Fibroblast of the conjunctiva (primary cell): ENCODE measurements at places on chromosomes 7 and 10.

DNA sequence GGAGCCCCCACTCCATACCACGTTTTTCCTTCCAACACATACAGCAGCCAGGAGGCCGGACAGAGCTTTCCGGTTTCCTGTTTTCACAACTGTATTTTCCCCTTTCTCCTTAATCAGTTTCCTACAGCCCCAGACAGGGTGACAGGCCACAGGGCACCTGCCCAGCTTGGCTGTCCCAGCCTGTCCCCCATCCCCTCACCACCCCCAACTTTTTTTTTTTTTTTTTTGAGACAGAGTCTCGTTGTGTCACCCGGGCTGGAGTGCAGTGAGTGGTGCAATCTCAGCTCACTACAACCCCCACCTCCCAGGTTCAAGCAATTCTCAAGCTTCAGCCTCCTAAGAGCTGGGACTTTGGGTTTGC lies 10.3 kb upstream of the HSPB1 start:
- no peak for DNase-seq

DNA sequence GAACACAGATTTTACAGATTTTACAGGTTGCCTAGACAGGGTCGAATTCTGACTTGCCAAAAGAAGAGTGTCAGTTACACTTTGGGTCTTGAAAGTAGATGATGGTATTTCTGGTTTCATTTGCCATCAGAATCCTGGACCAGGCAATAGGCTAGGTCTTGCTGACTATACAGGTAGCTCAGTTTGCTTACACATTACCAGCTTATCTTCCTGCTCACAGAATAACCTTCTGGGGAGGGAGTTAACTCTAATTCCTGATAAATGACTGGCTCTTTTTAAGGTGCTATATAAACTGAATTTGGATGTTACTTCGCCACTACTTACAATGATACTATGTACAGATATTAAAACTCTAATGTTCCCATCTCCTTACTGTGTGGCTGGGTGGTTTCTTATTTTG lies 39.8 kb downstream of the GBF1 start:
- no peak for DNase-seq

DNA sequence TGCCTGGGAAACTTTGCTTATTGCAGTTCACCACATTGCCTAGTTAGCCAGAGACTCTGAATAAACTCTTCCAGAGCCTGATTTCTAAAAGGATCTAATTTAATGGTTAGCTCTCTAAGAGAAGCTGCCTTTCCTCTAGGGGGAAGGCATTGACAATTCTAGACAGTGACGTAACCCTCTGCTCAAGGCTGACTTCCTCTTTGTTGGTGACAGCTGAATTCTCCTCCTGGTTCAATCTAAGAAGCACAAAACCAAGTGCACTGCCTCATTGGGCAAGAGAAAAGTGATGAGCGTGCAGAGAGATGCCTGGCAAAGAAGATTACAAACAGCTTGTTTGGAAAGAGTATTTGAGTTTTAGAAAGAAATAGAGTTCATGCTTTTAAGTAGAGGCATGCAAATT lies 102.7 kb downstream of the MACC1 start:
- no peak for DNase-seq

GRCh38 chr10:3834947-3835346 lies 49.9 kb upstream of the KLF6 start:
- DNase-seq: no peak

- no peak for DNase-seq
Measured at GRCh38 chr10:125455855-125456254, 227.1 kb downstream of the TEX36 start.

DNA sequence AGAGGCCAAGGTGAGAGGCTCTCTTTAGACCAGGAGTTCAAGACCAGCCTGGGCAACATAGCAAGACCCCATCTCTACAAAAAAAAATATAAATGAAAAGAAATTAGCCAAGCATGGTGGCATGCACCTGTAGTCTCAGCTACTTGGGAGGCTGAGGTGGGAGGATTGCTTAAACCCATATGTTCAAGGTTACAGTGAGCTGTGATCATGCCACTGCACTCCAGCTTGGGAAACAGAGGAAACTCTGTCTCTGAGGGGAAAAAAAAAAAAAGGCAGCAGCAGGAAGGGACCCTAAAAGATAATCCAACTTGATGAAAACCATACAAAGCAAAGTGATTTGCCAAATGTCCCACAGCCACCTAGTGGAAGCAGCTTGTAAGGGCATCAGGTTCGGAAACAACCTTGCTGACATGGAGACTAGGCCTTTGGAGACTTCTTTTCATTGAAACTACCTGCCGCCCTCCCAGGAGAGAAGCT lies 15.6 kb upstream of the PBLD start:
- DNase-seq: peak; percentile 36

- DNase-seq: no peak
Measured at GRCh38 chr10:72445851-72446250, 91.1 kb upstream of the DNAJB12 start.

DNA sequence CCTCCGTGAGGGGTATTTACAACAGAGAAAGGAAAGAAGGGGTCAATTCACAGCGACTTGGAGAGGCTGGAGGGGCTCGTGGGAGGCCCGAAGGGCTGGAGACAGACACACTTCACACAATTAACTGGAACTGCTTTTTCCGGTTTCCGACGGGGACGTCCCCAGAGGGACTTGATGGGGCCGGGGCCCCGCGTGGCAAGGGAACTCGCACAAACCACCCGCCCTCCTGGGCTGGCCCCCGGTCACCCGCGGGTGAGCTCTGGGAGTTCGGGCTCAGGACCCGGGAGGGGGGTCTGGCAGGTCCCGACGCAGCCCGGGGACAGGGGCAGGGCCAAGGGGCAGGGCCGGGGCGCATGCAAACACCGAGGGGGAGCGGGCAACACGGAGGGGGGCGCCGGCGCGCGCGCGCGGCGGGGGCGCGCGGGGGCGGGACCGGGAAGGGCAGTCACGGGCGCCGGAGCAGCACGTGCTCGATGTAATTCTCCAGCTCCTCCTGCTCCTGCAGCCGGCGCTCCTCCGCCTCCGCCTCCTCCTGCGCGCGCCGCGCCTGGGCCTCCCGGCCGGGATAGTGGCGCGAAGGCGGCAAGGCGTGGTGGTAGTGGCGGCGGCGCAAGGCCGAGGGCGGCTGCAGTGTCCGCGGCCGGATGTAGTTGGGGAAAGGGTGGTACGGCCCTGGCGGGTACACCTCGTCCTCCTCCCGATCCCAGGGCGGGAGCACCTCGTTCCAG lies 2.7 kb downstream of the VGF start:
- DNase-seq: no peak

DNA sequence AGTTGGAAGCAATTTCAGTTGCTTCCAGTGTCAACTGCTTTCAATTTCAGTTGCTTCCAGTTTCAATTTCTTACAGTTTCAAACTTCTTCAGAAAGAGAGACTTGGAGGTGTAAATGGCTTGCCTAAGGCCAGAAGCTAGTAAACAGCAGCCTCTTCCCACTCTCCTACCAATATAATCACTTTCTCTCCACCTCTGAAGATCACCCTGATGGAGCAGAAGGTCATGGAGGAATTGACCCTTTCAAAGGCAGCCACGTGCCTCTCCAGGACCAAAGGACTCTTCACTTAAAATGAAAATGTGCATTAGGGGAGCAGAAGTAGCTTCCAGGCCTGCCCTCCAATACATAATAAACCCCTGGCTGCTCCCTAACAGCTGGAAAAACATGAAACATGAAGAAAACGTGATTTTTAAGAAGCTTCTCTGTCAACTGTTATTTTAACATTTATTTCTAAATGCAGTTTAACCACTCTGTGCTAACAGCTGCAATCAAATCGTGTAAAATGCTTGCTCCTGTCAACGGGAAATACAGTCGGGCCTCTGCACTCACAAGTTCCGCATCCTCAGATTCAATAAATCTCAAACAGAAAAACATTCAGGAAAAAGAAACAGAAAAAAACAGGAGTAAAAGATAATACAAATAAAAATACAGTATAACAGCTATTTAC lies 1020.6 kb downstream of the XPNPEP1 start:
- DNase-seq: no peak

- DNase-seq: no peak
Measured at GRCh38 chr10:18906636-18907035, 142.0 kb upstream of the MALRD1 start.

DNA sequence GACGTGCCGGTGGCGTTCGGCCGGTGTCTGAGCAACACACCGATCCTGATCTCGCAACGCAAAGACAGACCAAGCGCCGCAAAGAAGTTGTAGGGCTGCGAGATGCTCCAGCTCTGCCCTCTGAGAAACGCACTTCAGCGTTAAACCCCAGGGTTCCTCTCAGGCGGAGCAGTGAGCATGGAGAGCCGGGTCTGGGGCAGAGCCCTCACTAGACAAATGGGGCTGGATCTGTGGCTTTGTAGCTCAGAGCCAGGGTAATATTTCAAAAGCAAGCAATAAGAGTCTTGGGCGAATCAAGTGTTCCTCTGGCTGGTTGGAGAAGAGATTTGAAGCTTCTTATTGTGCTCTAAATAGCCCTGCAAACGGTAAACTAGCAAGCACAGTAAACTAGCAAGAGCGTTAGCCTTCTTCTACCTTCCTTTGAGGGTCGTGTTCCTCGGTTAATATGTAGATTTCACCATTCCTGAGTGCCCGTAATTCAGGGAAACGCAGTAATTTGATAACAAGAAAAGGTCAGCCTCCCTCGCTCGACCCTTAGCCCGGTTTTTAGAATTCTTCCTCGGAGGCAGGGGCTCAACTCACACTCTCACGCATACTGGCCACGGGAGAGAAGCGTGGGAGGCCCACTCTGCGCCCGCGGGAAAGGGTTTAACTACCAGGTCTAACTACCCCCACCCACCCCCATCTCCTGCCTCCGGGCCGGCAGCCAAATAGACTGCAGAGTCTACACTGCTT lies 6.7 kb downstream of the SKAP2 start:
- no peak for DNase-seq

GRCh38 chr10:121654021-121654545 lies 55.8 kb upstream of the FGFR2 start:
- DNase-seq: no peak

- no peak for DNase-seq
Measured at GRCh38 chr10:54958844-54959243, 157.8 kb upstream of the PCDH15 start.
